ENCODE measurements at places on chromosomes 2 and 18.

DNA sequence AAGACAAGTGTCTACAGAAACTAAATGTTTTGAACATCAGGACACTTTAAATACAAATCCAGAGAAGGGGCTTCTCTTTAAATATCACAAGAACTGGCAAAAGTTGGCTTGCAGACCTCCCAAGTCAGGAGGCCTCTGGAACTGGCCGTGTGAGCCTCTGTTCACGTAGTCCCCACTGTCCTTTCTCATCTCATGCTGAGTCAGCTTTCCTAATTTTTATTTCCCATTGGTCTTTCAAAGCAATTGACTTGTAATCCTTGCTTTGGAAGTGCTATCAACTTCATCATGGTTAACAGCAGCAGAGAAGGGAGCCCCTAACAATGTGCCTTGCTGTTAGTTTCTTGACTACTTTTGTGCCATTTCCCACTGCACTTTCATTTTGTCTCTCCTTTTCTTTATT, 303.3 kb downstream of the DPP10 start:
- DNase-seq, result no peak

DNA sequence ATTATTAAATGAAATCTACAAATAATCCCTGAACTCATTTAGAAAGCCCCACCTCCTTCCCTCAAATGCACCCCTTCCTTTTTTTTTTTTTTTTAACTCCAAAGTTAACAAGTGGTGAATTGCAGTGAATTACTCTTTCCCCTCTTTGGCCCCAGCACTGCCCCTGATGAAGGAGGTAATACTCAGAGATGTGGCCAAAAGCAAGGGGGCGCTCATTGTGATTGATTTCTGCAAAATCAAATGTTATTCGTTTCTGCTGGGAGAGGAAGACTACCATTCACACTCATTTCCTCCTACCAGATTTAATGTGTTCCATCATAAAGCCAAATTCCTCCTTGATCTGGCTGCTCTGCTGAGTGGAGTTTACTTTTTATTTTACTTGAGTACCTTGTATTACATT, 259.4 kb downstream of the GPD2 start:
- no peak for DNase-seq

DNA sequence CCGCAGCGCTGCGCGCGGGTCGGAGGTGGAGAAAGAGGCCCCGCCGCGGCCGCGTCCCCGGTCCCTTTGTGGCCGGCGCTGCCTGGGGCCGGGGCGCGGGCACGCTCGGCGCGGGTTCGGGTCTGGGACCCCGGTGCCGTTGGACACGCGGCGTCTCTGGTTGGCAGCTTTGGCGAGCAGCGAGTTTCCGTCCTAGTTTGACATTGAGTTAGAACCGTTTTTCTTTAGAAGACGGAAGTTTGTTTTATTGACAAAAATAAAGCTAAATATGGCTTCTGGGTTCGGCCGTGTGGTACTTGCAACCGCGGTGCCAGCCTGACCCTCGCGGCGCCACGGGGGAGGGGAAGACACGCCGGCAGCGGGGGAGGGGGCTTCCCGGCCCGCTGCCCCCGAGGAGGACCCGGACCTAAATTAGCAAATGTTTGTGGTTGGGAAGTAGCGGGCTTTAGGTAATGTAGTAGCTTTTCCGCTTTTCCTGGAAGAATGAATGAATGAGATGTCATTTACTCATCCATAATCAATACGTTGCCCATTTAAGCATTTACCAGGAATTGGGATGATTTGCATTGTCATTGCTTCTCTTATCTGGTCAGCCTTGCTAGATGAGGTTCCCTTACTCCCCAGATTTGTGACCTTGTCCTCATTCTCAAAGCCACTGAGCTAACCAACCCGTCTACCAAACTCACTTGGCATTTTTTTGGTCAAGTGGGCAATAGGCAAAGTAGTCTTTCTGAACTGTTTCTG, 530 bp downstream of the GALNT1 start:
- no peak for DNase-seq

DNA sequence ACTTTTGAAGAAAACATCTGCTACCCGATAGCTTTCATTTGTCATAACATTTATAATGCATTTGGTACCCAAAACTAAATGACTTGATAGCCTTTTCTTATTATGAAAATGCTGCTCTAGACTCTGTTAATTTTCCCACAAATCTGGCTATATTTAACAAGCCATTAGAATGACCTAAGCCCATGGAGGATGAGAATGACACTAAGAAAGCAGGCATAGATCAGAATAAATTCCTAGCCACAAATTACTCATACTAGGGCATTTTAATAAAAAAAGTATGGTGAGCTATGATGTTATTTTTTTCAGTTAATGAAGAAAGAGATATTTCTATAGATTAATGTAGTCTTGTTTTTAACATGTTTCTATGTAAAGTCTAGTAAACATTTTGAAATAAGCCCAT, 1728.3 kb downstream of the SUCLG1 start:
- no peak for DNase-seq

- no peak for DNase-seq
Observed at GRCh38 chr18:22641958-22642357, 224.2 kb upstream of the CTAGE1 start.

GRCh38 chr2:191959209-191959608, 112.3 kb upstream of the CAVIN2 start:
- DNase-seq, result no peak
